ENCODE measurements at places on chromosomes 5 and 9.

DNA sequence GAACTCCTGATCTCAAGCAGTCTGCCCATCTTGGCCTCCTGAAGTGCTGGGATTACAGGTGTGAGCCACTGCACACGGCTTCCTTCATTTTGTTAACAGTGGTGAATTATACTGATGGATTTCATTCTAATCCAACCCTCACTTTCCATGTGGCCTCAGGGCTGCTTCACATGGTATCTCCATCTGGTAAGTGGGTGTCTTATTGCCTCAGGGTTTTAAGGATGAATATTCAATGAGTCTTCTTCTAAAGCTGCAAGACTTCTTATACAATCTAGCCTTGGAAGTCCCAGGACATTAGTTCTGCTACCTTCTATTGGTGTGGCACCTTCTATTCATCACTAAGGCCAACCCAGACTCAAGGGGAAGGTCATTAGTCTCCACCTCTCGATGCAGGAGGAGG lies 8.7 kb upstream of the RASEF start:
- no peak for DNase-seq

DNA sequence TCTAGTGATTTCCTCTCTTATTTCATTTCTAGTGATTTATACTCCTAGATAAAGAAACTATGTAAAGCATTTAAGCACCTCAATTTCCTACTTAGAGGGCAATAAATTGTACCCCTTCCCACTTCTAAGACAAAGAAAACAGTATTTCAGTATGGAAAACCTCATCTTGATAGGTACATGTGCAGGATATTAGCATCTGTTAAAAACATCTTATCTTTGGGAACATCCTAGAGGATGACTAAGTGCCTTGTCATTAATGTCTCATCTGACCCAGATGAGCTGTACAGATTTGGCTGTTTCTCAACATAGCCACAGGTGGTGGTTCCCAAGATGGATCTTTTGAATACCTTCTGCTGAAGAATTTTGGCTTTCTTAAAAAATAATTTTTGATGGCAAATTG lies 5.7 kb downstream of the MEGF10 start:
- DNase-seq, result peak; percentile 69

GRCh38 chr9:34652602-34653000 lies 616 bp downstream of the IL11RA start:
- DNase-seq, result no peak

DNA sequence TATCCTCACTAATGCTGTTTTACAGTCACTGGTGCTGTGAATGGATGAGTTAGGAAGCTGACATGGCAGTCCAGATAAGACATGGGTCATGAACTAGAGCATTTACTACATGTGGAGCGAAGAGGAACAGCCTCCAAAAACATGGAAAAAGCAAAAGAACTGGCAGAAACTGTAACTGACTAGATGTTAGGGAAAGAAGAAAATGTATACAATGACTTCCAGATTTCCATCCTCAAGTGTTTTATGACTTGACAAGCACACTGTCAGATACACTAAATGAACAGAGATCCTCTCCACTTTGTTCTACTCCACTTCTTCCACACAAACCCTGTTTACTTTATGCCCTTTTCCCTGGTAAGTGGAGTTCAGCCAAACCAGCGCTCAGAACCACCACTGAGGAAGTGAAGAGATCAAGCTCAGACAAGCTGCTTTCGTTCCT lies 11.5 kb downstream of the HMGCS1 start:
- DNase-seq, result no peak

GRCh38 chr5:176350416-176350815 lies 11.1 kb downstream of the KIAA1191 start:
- no peak for DNase-seq

GRCh38 chr9:23413541-23413940 lies 412.5 kb downstream of the ELAVL2 start:
- no peak for DNase-seq

DNA sequence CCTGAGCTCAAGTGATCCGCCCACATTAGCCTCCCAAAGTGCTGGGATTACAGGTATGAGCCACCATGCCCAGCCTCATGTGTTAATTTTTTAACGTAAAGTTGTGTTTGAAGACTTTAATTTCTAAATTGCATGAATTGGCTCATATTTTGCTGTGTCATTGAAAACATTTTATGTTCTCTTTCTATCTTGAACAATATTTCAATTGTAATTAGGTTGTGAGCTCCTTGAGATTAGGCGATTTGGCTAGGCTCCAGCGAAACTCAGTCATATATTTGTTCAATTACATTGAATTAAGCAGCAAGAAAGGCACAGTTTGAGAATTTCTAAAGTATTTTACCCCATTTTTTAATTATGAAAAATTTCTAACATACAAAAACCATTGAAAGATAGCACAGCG lies 34.0 kb downstream of the GAPVD1 start:
- no peak for DNase-seq

DNA sequence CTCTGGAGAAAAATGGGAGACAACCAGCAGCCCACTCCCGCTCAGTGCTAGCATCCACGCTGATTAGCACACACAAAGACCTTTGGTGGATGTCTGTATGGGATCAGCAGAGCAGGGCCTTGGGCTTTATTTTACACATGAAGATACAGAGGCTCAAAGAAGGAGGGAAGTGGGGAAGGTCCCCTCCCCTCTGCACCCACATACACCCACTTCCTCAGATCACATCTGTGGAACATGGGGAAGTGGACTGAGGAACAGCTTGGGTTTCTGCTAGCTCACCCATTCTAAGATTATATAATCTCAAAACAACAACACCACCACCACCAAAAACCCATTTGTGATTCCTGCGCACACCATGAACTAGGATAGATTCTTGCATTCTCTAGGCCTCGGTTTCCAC lies 14.0 kb downstream of the GGTA1 start:
- no peak for DNase-seq

DNA sequence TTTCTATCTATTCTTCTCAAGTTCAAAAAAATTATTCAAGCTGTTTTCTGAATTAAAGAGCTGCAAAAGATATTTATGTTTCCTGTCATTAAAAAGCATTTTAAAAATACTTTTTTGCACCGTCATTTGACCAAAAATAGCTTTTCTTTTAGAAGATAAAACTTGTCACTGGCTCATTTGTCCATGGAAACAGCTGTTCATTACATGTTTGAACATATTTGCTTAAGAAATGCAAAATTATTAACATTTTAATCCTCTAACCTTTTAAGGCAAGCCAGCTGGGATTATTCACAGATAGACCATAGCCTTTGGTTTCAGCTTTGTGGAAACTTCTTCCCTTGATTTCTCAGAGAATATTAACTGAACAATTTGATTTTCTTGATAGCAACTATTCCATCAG lies 393.9 kb downstream of the TUSC1 start:
- DNase-seq, result no peak

- DNase-seq, result no peak
These were observed 42.1 kb upstream of the CTNND2 start for GRCh38 chr5:11946317-11946716.

DNA sequence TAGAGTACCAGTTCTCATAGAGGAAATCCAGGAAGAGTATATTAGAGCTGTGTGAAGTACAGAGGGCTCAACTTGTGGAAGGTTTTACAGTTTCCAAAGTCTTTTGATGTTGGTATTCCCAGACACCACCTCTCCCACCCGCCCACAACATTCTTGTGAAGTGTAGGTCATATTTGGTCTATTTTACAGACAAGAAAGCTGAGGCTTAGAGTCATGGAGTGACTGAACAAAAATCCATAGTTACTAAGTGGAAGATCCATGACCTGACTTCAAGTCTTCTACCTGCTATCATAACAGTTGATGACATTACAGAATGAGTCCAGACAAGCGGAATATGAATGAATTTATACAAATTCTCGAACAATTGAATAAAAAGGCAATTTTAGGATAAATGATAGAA lies 187.1 kb upstream of the RPS23 start:
- no peak for DNase-seq

Data from RCC 7860 (cell line).